ENCODE measurements at places on chromosomes 12 and 14.

GRCh38 chr14:68633131-68633991, 159.5 kb downstream of the ZFP36L1 start:
- DNase-seq = no peak

DNA sequence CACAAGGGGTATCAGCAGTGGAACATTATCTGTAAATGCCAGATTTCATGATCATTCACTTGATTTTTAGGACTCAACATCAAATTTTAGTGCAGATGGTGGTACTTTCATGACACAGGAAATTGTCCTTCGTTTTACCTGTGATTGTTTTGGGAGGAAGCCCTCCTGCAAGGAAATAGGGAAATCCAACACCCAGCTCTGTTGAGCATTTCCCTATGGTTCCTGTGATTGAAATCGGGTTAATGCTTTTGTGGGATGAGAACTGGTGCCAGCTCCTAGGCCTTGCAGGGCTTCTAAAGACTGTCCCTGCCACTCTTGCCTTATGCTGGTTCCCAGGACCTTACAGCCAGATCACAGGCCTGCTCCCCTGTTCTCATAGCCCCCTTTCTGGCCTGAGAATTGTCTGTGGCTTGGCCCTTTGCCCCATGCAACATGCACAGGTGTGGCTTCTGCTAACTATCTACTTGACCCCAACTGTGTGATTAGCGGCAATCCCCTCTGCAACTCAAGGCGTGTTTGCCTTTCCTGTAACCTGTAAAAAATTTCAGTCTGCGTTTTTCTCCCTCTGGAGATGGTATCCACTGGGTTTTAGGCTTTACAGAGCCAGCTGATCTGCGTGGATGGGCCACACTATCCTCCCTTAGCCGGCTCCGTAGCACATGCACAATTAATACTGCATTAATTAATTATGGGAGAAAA, 112.5 kb downstream of the ETV6 start:
- no peak for DNase-seq

GRCh38 chr12:93819050-93819491, 141.9 kb downstream of the CRADD start:
- no peak for DNase-seq

- no peak for DNase-seq
Measured at GRCh38 chr12:72522411-72522810, 250.2 kb downstream of the TRHDE start.
